Activated T-helper 1 cell treated with anti-CD3 and anti-CD28 coated beads, Interleukin-2, amount 50 U/mL, for 16 hours (primary cell): ENCODE measurements at places on chromosomes 7 and 10.

GRCh38 chr7:43926798-43927123 lies 525 bp downstream of the UBE2D4 start:
- DNase-seq: no peak

DNA sequence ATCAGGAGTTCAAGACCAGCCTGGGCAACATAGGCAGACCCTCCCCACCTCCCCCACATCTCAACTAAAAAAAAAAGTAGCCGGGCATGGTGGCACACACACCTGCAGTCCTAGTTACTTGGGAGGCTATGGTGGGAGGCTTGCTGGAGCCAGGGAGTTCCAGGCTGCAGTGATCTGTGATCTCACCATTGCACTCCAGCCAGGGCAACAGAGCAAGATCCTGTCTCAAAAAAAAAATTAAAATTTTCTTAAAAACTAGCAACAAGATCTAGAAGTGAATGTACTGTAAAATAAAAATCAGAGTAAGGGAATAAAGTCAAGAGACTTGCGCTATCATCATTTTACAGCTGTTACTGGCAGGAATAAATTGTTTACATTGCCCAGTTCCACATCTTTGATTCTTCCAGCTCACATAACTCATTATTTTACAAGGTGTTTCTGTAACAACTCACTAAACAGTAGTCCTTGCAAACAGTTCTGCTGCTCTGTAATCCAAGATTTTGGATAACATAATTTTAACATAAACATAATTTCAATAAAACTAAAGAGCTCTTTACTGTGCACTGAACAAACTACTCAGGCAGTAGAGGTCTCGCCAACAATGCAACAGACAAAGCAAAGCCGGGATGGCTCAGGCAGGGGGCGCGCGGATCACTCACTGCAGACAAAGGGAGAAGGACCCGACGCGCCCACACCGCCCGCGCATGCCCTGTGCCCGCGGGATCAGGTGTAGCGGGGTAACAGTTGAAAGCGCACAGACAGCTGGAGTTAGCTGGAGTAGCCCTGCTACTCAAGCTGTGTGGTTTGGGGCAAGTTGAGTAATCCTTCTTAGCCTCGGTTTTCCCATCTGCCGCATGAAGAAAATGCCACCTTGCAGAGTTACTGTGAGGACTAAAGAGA lies 73.3 kb upstream of the NFE2L3 start:
- peak; percentile 68 for DNase-seq

DNA sequence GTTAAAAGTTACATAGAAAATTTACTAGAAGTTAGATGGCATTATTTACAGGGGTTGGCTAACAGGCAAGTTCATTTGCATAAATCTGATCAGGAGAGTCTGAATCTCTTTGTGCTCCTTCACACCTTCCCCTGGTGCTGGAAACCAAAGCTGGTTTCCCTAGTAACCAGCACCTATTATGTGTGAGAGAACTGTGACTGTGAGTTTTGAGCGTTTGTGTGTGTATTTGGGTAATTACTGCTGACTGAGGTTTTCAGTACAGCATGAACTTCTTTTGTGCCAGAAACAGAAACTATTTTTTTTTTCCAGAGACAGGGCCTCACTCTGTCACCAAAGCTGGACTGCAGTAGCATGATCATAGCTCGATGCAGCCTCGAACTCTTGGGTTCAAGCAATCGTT lies 10.3 kb upstream of the IFIT1B start:
- DNase-seq: no peak

DNA sequence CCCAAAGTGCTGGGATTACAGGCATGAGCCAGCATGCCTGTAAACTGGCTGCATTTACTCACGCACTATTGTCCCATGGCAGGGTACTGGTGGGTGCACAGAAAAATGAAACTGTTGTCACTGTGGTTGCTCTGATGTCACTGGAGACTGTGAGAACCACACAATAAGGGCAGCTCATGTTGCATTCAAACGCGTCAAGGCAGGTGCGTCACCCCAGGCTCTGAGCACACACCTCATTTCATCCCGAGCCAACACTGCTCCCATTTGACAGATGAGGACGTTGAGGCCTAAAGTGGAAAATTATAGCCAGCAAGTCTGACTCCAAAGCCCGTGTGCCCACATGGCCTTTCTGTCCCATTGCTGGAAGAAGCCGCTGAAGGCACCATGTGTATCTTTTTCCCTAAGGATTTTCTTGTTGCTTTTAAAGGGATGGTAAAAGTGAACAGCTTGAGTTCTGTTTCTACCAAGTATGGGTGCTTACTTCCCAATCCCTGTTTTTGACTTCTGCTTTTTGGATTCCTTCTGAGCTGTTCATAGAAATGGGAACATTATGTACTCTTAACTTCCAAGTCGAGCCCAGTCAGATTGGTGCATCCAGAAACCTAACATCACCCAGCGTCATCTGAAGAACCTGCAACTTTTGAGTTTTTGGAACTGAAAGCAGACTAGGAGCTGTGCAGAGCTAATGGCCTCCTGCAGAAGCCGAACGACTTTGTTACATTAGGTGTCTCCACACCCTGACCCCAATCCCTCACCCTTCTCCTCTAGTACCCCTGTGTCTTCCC lies 60.1 kb upstream of the CARD11 start:
- DNase-seq: no peak

DNA sequence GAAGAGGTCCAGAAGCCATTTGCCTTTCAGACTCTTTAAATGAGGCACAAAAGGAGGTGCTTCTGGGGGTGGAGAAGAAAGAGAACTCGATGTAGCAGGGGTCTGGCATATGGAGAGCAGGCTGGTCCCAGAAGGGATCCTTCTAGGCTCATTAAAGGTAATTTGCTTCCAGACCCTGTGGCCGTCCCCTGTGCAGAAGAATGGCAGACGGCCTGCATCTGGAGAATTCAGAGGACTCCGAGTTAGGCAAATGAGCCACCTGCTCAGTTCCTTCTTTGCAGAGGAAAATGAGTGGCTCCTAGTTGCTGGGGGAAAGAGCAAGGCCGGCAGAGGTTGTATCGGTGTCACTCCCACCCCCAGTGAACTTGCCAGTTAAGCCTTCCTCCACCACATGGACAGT lies 73.8 kb upstream of the FAM180A start:
- DNase-seq: no peak

GRCh38 chr10:112250555-112250954 lies 32.6 kb upstream of the TECTB start:
- no peak for DNase-seq

DNA sequence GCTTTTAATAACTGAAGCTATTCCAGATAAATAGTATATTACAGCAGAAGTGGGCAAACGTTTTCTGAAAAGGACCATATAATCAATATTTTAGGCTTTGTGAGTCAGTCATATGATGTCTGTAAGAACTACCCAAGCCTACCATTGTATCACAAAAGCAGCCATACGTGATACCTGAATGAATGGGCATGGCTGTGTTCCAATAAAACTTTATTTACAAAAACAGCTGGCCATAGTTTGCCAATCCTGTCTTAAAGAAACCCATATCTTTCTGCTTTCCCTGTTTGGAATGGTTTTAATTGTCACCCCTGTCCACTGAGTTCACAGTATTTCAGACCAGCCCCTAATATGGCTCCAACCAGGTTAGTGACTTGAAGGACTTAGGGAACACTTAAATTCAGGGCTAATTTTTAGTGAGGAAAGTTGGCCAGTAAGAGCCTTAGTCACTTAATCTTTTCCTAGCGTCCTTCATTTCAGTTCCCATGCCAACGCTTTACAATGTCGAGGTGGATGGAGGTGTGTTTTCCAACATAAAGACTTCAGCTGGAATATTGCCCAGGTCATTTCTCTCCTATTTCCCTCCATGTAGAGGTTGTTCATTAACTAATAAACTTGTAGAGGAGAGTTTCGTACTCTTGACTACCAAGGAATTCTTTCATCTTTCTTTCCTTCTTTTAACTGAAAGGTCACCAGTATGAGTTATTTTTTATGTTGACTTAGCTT lies 184.5 kb downstream of the TRIL start:
- no peak for DNase-seq

DNA sequence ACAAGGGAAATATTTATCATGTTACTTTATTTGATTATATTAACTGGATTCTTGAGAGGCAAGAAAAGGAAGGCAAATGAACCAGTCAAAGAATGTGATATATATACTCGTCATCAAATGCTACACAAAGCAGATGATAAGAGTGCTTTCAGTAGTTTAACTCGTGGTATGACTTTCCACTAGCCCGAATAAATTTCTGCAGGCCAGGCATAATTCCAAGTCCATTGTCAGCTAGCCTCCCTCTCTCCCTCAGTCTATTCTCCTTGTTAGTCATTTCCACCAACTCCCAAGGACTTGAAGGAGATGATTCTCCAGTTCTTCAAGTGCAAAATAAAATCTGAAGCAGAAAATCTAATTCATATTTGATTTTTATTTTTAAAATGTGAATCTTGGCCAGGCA lies 190.5 kb downstream of the GLI3 start:
- no peak for DNase-seq

DNA sequence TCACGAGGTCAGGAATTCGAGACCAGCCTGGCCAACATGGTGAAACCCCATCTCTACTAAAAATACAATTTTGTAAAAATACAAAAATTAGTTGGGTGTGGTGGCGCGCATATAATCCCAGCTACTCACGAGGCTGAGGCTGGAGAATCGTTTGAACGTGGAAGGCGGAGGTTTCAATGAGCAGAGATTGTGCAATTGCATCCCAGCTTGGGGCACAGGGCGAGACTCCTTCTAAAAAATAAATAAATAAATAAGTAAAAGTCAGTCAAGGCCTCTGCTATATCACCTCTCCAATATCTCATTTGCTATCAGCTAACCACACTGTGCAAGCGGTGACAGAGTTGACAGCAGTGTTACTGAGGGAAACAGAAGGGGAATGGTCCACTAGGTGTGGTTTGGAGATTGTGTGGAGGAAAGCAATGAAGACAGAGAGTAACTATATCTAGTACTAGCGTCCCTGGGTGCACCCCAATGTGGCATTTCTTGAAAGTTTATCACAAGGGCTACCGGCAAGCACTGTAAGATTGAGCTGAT lies 20.9 kb upstream of the NFE2L3 start:
- no peak for DNase-seq

- no peak for DNase-seq
Measured at GRCh38 chr7:150380463-150380862, 1.3 kb downstream of the ZNF775 start.

DNA sequence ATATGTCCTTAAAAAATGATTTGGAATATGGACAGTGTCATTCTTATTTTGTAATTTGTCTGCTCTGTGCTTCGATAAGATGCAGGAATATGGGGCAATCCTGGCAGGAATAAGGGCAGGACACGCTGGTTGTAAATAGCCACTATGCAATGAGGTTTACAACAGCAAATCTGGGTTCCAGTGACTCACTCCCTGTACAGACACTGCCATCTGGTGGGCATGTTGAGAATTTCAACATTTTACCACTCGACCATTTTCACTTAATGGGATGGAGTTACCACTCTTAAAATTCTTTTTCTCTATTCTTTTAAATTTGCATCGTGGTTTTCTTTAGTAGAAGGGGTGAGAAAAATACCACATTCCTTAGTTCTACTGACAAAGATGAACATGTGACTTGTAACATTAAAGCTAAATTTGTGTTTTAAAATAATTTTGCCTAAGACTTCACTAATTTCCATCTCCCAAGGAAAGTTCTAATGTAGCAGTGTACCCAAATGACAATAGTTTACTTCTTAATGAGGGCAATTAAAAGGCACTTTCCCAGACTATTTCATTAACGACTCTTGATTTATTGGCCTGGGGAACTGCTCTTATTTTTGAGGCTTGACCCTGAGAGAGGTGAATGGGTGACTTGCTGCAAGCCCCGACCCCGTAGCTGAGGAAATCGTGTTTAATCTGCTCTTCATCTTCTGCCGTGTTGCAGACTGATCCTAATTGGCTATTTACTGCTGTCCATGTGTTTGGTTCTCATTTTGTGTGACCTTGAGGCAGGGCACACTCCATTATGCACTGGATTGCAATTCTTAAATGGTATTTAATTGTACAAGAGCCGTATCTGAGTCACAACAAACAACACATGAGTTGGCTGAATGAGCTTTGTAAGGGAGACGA lies 173.6 kb upstream of the IMMP2L start:
- DNase-seq: peak; percentile 6

DNA sequence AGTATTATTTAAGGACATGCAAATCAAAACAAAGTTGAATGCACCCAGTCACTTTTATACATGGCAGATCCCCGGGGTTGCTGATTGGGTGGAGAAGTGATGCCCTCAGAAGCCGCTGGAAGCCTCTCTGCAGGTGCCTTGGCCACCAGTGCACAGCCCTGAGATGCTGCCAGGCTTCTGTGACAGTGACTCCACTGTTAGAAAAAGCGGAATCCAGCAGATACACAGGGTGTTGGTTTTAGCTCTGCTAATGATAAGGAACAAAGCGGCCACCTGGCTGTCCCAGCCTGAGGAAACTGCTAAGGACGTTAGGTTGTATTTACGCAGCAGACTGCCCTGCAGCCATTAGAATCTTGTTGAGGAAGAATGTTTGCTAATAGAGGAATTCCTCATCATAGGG lies 47.5 kb downstream of the JAKMIP3 start:
- DNase-seq: no peak

DNA sequence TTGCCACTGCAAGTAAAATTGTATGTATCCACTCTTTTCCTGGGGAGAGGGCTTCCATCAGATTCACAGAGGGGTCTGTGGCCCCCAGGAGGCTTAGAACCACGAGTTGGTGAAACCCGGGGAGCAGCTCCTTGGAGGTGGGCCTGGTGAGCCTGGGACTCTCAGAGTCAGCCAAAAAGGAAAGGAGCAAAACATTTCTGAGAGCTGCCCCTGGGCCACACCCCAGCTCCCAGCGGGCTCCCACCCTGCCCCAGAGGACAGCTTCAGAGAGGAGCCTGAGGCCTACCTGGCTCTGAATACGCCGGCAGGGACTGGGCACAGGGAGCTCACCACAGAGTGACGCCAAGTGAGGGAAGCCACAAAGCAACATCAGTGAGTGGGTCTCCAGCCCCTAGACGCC lies 56.9 kb downstream of the SH3PXD2A start:
- no peak for DNase-seq

GRCh38 chr10:130341356-130341755 lies 205.2 kb downstream of the GLRX3 start:
- DNase-seq: no peak

GRCh38 chr10:115826396-115826795 lies 446.6 kb downstream of the GFRA1 start:
- DNase-seq: no peak

- no peak for DNase-seq
Measured at GRCh38 chr7:78172933-78173591, 374.5 kb downstream of the PHTF2 start.

DNA sequence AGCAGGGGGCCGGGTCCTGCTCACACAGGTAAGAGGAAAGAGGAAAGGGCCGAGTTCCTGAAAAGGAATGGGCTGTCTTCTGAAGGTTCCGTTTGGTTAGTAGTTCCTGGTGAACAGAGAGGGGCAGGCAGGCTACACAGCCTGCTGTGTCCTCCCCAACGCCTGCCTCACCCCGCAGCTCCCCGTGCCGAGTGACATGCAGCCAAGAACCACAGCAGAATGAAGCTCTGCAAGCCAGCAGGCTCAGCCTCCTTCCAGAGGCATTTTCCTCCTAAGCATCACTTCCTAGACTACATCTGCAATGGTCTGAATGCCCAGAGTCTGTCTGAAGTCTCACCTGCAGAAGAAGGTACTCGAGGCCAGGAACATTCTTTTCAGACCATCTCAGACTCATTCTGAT lies 202.4 kb upstream of the TCERG1L start:
- no peak for DNase-seq

GRCh38 chr7:111113263-111114017 lies 22.5 kb downstream of the LRRN3 start:
- no peak for DNase-seq

GRCh38 chr7:82729172-82730030 lies 285.8 kb upstream of the CACNA2D1 start:
- DNase-seq: no peak
